Brain (organoid and tissue), 16 donors: ENCODE measurements at places on chromosomes 13 and 19.

- no peak for DNase-seq
These were observed 1778.7 kb upstream of the MIR17HG start for GRCh38 chr13:89568746-89569145.

DNA sequence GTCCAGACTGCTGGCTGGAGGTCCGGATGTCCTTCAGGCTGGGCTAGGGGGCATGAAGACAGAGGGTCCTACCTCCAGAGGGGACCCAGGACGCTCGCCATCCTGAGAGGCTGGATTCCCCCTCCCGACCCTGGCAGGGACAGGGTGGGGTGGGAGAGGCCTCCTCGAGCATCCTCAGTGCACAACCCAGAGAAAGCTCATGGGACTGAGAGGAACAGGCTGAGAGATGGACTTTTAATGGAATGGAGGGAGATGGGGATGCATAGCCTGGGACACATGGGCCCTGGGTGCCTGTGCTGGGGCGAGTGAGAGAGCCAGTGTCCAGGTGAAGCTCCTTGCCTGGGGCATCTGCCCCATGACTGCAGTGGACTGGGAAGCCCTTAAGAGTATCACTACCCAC is 3.1 kb downstream of the ACTL9 start:
- no peak for DNase-seq

DNA sequence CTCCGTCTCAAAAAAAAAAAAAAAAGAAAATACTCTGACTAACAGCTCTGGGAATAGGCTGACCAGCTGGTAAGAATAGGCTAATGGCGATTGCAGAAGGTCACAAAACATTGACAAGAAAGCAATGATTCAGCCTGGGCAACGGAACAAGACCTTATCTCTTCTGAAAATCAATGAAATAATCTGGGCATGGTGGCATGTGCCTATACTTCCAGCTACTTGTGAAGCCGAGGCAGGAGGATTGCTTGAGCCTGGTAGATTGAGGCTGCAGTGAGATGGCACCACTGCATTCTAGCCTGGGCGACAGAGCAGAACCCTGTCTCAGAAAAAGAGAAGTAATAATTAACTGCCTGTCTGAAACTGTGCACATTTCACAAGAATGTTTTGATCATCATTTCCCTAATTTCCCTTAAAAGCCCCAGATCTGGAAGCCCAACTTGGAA is 18.8 kb upstream of the MTRF1 start:
- DNase-seq = no peak

- no peak for DNase-seq
These were observed 560.0 kb upstream of the KLHL1 start for GRCh38 chr13:70668293-70668692.

- DNase-seq = no peak
These were observed 62.2 kb upstream of the ARGLU1 start for GRCh38 chr13:106630162-106630561.

DNA sequence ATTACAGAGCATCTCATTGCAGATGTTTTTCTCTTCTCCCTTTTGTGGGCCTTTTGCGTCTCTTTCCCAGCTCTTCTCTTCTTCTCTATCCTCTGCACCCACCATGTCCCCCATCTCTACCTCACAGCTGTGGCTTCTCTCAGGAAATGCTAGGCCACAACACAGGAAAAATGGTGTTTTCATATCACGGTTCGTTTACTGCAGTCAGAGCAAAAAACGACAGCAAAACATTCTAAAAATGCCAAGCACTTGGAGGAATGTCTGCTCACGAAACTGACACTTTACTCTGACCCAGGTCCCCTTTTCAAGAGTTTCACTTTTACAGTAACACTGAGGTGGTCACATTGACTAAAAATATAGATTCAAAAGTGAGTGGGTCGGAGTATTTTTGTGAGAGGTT is 152.2 kb downstream of the DCT start:
- no peak for DNase-seq

GRCh38 chr13:44219577-44220548 is 153.8 kb upstream of the SERP2 start:
- DNase-seq = no peak

DNA sequence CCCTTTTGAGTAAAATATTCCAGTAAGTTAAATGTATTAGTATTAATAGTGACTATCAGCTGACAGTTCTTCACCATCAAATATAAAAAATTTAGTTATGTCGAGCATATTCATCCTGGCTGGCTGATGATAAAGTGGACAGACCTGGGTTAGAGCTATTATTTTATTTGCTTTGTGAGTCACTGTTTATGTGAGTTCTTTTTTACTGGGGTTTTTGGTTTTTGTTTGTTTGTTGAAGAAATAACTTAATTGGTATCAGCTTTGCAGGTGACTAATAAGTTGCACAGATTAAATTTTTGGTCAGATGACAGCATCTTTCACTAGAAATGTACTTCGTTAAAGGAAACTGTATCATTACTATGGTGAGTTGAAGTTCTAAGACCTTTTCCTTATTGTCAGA is 224.7 kb downstream of the GGACT start:
- no peak for DNase-seq

GRCh38 chr19:14871619-14872230 is 14.2 kb downstream of the OR7A17 start:
- peak; percentile 62 for DNase-seq

GRCh38 chr19:36225219-36225892 is 10.4 kb downstream of the ZNF146 start:
- DNase-seq = no peak

GRCh38 chr13:44331912-44332851 is 41.4 kb upstream of the SERP2 start:
- DNase-seq = peak; percentile 91

DNA sequence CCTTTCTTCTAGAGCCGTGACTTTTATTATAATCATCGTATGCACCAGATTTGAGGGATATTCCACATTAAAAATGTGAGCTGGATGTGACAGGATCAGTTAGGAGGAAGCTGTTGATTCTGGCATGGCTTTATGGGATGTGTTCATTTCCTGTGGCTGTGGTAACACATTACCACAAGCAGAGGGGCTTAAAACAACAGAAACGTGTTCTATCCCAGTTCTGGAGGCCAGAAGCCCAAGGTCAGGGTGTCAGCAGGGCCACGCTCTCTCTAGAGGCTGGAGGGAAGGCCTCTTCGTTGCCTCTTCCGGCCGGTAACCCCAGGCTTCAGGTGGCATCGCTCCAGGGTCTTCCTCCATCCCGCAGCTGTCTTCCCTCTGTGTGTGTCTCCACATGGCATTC is 14.5 kb downstream of the MED25 start:
- DNase-seq = no peak

GRCh38 chr13:50366488-50367174 is 351.4 kb downstream of the KCNRG start:
- no peak for DNase-seq

GRCh38 chr19:30479231-30479630 is 107.0 kb downstream of the ZNF536 start:
- no peak for DNase-seq

DNA sequence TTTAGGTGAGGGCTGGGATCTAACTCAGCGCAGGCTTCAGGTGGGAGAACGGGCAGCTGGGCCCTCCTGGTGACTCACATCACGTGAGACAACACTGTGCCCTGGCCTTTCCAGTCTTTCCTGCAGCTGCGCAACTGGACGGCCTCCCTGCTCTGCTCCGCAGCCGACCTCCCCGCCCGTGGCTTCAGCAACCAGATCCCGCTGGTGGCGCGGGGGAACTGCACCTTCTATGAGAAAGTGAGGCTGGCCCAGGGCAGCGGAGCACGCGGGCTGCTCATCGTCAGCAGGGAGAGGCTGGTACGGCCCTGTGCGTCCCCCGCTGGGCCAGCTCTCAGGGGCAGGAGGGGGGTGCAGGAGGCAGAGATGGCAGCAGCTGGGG is 8.8 kb downstream of the SPPL2B start:
- DNase-seq = peak; percentile 33
